ENCODE measurements at places on chromosomes 7 and 10.

- H3K4me1 ChIP-seq, result peaks cover 2% of the 10 kb centered on the region
- DNase-seq, result no peak
- no peak overlapping the region for H3K4me3 ChIP-seq
- H3K27me3 ChIP-seq, result peaks cover 6% of the 10 kb centered on the region
- no peaks in the 10 kb centered on the region for H3K36me3 ChIP-seq
Measured at GRCh38 chr7:95322854-95323253, 1.5 kb downstream of the PON1 start.

GRCh38 chr7:97179454-97180104 is 62.1 kb downstream of the SDHAF3 start:
- H3K36me3 ChIP-seq, result peaks cover 1% of the 10 kb centered on the region
- H3K4me1 ChIP-seq, result no peaks in the 10 kb centered on the region
- H3K27me3 ChIP-seq, result no peaks in the 10 kb centered on the region
- DNase-seq, result peak; percentile 58

- H3K4me3 ChIP-seq, result no peak overlapping the region
- no peak for DNase-seq
- no peaks in the 10 kb centered on the region for H3K4me1 ChIP-seq
- H3K27me3 ChIP-seq, result peaks cover 46% of the 10 kb centered on the region
- no peaks in the 10 kb centered on the region for H3K36me3 ChIP-seq
Measured at GRCh38 chr10:86635402-86635801, 18.9 kb upstream of the OPN4 start.

DNA sequence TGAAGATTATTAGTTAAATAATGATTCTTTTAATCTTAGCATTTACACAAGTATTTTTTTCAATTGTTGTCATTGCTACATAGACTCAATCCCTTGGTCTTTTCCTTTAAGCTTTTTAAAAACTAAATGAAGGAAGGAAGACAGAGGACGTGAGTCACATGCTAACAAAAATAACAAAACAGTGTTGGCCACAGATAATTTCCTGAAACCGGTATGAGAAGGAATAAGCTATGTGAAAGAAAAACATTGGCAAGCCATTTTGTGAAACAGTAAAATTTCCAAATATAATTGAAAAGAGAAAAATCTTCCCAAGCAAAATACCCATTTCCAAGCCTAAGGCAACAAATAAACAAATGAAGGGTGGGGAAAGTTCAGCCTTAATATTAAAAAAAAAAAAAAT is 223.0 kb downstream of the AHR start:
- H3K4me3 ChIP-seq, result no peak overlapping the region

DNA sequence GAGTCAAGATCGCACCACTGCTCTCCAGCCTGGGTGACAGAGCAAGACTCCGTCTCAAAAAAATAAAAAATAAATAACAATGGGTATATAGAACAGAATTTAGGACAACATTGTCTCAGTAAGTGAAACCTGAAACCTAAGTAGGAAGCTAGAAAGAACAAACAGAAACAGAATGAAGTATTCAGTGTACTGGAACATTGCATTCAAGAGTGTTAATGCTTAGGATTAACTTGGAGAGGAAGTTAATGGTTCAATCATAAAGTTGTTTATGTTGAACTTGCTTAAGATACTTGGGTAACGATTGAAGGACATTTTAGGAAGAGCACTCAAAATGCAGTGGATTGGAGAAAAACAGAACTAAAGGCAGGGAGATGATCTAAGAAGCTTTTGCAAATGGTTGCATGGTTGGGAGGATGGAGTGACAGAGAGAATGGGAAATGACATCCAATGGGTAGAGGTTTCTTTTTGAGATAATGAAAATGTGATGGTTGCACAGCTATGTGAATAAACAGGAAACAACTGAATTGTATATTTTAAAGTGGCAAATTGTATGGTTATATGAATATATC is 233.7 kb downstream of the ADK start:
- H3K4me1 ChIP-seq, result peaks cover 13% of the 10 kb centered on the region
- DNase-seq, result no peak
- peaks cover 1% of the 10 kb centered on the region for H3K36me3 ChIP-seq
- H3K27me3 ChIP-seq, result no peaks in the 10 kb centered on the region

- no peaks in the 10 kb centered on the region for H3K36me3 ChIP-seq
- no peak overlapping the region for H3K4me3 ChIP-seq
- H3K4me1 ChIP-seq, result no peaks in the 10 kb centered on the region
- H3K27ac ChIP-seq, result no peak overlapping the region
Measured at GRCh38 chr7:120023494-120024167, 249.3 kb upstream of the KCND2 start.

DNA sequence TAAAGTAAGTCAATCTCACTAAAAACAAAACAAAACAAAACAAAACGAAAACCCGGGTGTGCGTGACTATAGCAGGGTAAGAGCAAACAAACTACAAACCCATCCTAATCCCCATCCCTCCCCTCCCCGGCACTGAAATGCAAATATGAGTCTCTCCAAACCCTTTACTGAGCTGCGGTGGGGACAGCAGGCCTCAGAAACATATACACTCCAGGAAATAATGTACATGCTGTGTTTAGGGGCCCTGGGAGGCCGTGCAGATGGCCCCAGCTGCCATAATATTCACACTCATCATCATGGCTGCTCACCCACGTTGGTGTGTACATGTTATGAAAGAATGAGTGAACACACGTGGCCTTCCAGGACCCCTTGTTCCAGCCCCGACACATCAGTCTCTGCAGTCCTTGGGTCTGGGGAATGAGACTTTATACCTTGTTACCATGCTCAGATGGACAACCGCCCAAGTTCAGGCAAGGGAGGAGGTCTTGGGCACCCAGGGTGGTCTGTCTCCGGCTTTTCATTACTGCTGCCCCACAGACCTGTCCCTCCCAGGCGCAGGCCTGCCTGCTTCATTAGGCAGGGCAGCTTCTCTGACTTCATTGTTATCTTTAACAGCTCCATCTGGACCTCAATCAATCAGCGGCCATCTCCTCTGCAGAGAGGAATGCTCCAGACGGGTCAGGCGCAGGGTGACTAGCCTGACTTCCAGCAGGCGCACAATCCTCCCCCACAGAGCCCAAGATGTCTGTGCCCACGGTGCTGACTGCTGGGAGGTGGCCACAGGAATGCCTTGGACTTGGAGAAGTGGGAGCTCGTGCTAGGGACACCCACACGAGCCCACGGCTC is 20.6 kb downstream of the HSPA12A start:
- H3K36me3 ChIP-seq, result no peaks in the 10 kb centered on the region
- no peak for DNase-seq
- H3K4me3 ChIP-seq, result no peak overlapping the region
- peaks cover 32% of the 10 kb centered on the region for H3K4me1 ChIP-seq
- no peak overlapping the region for H3K27ac ChIP-seq

DNA sequence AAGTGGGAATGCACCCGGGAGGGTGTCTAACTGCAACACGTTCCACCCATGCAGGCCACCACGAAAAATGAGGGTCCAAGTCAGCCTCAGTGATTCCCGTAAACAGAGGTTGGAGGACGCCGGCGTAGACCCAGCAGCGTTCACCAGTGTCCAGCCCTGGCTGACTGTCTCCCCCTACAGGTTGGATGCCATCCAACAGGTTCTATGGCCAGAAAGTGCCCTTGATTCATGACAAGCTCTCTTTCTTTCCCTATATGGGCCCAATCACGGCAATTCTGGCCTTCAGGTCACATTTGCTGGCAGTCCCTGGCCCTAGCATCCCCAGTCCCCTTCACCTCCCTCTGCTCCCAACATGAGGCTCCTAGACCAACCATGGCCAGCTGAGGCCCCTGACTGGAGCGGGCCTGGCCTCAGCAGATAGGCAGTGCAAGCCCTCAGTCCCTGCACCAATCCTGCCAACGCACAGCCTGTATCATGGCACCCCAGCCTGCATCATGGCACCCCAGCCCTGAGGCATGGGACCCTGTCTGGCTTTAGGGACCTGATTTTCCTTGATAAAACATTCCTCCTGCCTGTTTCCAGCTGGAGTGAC is 227.4 kb downstream of the GRID1 start:
- no peak overlapping the region for H3K27ac ChIP-seq
- H3K27me3 ChIP-seq, result no peaks in the 10 kb centered on the region
- no peaks in the 10 kb centered on the region for H3K36me3 ChIP-seq
- no peak overlapping the region for H3K4me3 ChIP-seq

- DNase-seq, result no peak
- no peak overlapping the region for H3K4me3 ChIP-seq
- no peak overlapping the region for H3K27ac ChIP-seq
- H3K36me3 ChIP-seq, result no peaks in the 10 kb centered on the region
- H3K27me3 ChIP-seq, result no peaks in the 10 kb centered on the region
Measured at GRCh38 chr10:120098232-120098930, 205.9 kb downstream of the SEC23IP start.

DNA sequence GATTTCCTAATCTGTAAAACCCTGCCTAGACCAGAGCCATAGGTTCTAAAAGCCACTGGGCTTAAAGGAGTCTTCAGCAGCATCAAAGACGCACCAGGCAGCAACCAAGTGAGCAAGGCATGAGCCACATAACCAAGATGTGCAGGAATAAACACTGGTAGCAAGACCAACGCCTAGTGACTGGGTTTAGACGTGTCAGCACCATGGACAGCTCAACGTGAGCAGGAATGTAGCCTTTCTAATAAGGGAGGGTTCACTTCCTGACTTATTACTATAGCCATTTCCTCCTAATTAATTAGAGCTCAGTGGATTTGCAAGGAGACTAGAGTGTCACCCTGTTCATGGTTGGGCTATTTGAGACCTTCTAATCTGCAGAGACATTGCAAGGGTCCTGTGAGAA is 223.7 kb downstream of the LHFPL3 start:
- H3K4me1 ChIP-seq, result no peaks in the 10 kb centered on the region
- H3K36me3 ChIP-seq, result no peaks in the 10 kb centered on the region
- no peaks in the 10 kb centered on the region for H3K27me3 ChIP-seq
- no peak overlapping the region for H3K27ac ChIP-seq
- no peak overlapping the region for H3K4me3 ChIP-seq
- peak; percentile 57 for DNase-seq

- DNase-seq, result peak; percentile 53
- no peaks in the 10 kb centered on the region for H3K27me3 ChIP-seq
Measured at GRCh38 chr10:132588301-132589013, 50.9 kb downstream of the INPP5A start.

DNA sequence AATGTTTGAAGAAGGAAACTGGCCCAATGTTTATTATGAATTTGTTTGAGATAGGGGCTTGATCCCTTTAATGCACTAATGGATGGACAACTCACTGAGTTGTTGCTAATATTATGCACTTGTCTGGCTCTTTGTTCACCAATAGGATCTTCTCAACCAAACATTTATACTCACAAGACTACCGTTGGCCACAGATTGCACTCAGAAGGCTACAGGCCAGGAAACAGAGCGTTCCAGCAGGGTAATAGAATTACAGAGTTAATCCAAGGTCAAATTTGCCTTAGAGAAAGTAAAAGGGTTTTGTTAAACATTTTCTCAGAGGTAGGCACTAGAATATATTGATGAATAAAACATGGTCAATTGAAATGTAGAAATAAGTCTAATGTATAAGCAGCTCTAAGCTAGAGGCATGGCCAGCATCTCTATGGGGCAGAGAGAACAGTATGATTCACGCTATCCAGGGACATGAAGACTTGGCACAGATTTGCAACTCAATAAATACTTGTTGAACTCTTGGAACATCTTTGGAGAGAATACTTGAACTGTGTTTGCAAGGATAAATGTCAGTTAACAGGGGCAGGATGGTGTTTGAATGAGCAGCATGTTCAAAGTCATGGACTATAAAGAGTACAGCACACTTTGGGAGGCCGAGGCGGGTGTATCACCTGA is 606.9 kb downstream of the SORCS3 start:
- H3K27me3 ChIP-seq, result no peaks in the 10 kb centered on the region
- no peaks in the 10 kb centered on the region for H3K4me1 ChIP-seq
- no peak overlapping the region for H3K27ac ChIP-seq
- no peak overlapping the region for H3K4me3 ChIP-seq

GRCh38 chr7:36129048-36129534 is 24.0 kb upstream of the EEPD1 start:
- DNase-seq, result no peak
- H3K27me3 ChIP-seq, result peaks cover 3% of the 10 kb centered on the region
- H3K4me1 ChIP-seq, result no peaks in the 10 kb centered on the region
- H3K4me3 ChIP-seq, result no peak overlapping the region
- H3K36me3 ChIP-seq, result no peaks in the 10 kb centered on the region

DNA sequence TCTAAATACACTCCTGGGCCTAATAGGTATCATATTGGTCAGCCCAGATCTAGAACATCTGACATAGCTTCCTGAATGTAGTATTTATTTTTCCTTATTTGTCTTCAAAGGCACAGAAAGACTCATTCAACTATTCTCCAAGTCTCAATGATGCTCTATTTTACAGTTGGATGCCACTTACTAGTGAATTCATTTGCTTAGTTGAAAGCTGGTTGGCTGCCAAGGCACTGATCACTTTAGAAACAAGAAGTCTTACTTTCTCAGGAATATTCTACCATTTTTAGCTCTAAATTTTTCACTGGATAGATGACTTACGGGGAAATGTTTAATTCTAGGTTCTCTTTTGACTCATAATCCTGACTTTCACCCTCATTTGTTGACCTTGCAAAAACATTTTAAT is 863.4 kb downstream of the SORCS1 start:
- no peaks in the 10 kb centered on the region for H3K4me1 ChIP-seq
- H3K4me3 ChIP-seq, result no peak overlapping the region
- DNase-seq, result no peak

DNA sequence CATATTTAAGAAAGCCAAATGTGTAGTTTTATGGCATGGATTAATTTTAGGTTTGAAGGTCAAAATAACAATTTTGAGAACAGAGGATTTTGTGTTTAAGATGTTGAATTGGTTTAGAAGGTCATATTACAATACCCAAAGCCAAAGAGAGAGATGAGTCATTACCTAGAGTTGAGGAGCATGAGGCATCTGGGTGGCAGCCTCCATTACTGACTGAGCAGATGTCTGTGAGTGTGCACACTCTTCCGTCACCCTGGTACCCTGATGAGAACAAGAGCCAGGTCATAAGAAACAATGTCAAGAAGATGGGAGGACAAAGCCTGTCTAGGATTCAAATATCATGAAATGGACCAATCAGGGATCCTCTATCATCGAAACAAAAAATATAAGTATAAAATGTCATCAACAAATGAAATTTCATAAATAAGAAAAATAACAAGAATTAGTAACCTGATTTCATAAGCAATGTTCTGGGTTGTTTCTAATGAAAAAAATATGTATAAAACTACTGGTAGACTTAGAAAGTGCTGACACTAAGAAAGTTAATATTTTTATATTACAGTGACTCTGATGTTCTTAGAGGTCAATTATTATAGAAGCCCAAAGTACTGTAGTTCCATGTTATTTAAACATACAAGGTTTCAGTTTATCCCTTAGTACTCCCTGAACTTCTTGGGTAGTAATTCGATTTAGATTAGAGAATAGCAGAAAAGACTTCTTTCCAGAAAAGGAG is 20.0 kb downstream of the CUBN start:
- H3K4me1 ChIP-seq, result peaks cover 2% of the 10 kb centered on the region
- H3K4me3 ChIP-seq, result no peak overlapping the region
- DNase-seq, result no peak
- H3K27ac ChIP-seq, result no peak overlapping the region
- H3K27me3 ChIP-seq, result no peaks in the 10 kb centered on the region

DNA sequence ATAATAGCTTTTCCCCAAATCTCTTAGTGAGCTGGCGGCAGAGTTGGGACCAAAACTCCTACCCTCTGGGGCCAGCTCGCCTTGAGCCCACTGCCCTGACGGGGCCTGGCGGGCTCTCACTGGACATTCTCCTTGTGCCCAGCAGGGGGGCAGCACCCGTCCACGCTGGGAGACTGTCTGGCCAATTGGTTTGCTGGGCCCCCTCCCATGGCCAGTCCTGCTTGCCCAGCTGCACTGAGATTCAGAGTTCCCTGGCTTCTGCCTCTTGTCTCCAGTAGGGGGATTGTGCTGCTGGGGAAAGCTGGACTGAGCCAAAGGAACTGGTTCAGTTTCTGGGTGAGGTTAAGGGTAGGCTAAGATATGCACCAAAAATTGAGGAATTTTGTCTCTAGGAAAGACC is 59.8 kb downstream of the RAMP3 start:
- H3K4me3 ChIP-seq, result no peak overlapping the region
- H3K36me3 ChIP-seq, result no peaks in the 10 kb centered on the region
- peaks cover 79% of the 10 kb centered on the region for H3K27me3 ChIP-seq
